Fibroblast of lung (primary cell): ENCODE measurements at places on chromosomes 5 and 9. TPM values are rescaled to one million over a fixed set of nuclear protein-coding genes. Genes with fewer than 3 reads are reported as not detected.

GRCh38 chr5:107265193-107265592, 405.5 kb downstream of the EFNA5 start:
- H3K27ac ChIP-seq: no peak overlapping the region
- H3K4me3 ChIP-seq: no peak overlapping the region
- no peaks in the 10 kb centered on the region for H3K36me3 ChIP-seq
- DNase-seq: no peak
- H3K27me3 ChIP-seq: no peaks in the 10 kb centered on the region

The GABRA6 gene
- not detected in 2 replicates for total RNA-seq

The C9orf43 gene
- 0.50 and 0.51 TPM in 2 replicates for total RNA-seq

The FOXD4L6 gene
- total RNA-seq: not detected in 2 replicates

- no peaks in the 10 kb centered on the region for H3K27me3 ChIP-seq
- H3K4me3 ChIP-seq: peak overlapping the region; percentile 73
- no peak for DNase-seq
- H3K27ac ChIP-seq: peak overlapping the region; percentile 93
Measured at GRCh38 chr9:4298255-4299004, 1.4 kb downstream of the GLIS3 start.
